ENCODE measurements at places on chromosomes 16 and 17. TPM values are rescaled to one million over a fixed set of nuclear protein-coding genes. Genes with fewer than 3 reads are reported as not detected.

CTRB1 gene
- not detected for total RNA-seq

EPOP gene
- total RNA-seq, result 1.3 TPM

GRCh38 chr17:8122422-8122923, 1.4 kb downstream of the HES7 start:
- peaks cover 68% of the 10 kb centered on the region for H3K4me1 ChIP-seq
- peak overlapping the region; percentile 87 for H3K4me3 ChIP-seq
- H3K36me3 ChIP-seq, result peaks cover 31% of the 10 kb centered on the region
- peaks cover 62% of the 10 kb centered on the region for H3K27me3 ChIP-seq

GRCh38 chr16:86942151-86943051, 364.1 kb downstream of the FOXL1 start:
- DNase-seq, result no peak
- H3K36me3 ChIP-seq, result peaks cover 15% of the 10 kb centered on the region
- H3K27ac ChIP-seq, result no peak overlapping the region
- peaks cover 3% of the 10 kb centered on the region for H3K4me1 ChIP-seq

GRCh38 chr16:8920645-8921346, 38.6 kb downstream of the LITAFD start:
- peaks cover 38% of the 10 kb centered on the region for H3K36me3 ChIP-seq
- peaks cover 4% of the 10 kb centered on the region for H3K27me3 ChIP-seq
- DNase-seq, result no peak
- no peak overlapping the region for H3K27ac ChIP-seq
- H3K4me1 ChIP-seq, result no peaks in the 10 kb centered on the region

Measured in endothelial cell (in vitro differentiated cells).